ENCODE measurements at places on chromosomes 3 and 15.
A peak's percentile ranks its signal among the peaks of the same experiment; 100 is the strongest.

GRCh38 chr3:141425523-141426233, 57.4 kb downstream of the ZBTB38 start:
- peak; percentile 16 for DNase-seq

GRCh38 chr3:156978481-156978961, 152.4 kb downstream of the LEKR1 start:
- no peak for DNase-seq

- DNase-seq = no peak
Observed at GRCh38 chr3:156762631-156763185, 63.4 kb upstream of the LEKR1 start.

GRCh38 chr15:95327661-95328060, 1002.8 kb upstream of the NR2F2 start:
- DNase-seq = no peak

DNA sequence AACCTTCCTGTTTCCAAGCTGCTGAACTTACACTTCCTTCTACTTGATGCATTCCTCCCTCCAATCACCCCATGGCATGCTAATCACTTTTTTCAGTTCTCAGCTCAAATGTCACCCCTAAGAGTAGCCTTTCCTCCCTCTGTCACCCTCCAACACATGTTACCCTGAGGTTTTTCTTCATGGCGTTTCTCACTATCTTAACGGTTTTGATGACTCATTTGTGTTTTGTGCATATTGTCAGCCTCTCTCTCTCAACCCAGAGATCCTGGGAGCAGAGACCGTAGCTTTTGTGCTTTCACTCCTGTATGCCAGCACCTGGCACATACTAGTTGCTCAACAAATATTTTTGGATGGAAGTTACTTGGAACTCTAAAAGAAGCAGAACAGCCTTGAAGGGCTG, 24.5 kb downstream of the LRRC3B start:
- no peak for DNase-seq

GRCh38 chr3:116920826-116921610, 211.4 kb downstream of the TUSC7 start:
- no peak for DNase-seq

DNA sequence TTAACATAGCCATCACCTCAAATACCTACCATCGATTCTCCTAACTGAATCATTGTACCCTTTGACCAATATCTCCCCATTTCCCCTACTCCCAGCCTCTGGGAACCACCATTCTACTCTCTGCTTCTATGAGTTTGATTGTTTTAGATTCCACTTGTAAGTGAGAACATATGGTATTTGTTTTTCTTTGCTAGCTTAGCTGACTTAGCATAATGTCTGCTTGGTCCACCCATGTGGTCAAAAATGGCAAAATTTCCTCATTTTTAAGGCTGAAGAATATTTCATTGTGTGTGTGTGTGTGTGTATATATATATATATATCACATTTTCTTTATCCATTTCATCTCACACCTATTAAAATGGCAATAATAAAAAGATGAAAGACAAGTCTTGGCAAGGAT, 469.3 kb downstream of the FHIT start:
- DNase-seq = no peak

GRCh38 chr3:169244119-169244864, 419.2 kb downstream of the MECOM start:
- no peak for DNase-seq
